Activated CD8-positive, alpha-beta memory T cell treated with anti-CD3 and anti-CD28 coated beads, Interleukin-2, amount 50 U/mL, for 48 hours (primary cell): ENCODE measurements at places on chromosomes 5 and 9.

DNA sequence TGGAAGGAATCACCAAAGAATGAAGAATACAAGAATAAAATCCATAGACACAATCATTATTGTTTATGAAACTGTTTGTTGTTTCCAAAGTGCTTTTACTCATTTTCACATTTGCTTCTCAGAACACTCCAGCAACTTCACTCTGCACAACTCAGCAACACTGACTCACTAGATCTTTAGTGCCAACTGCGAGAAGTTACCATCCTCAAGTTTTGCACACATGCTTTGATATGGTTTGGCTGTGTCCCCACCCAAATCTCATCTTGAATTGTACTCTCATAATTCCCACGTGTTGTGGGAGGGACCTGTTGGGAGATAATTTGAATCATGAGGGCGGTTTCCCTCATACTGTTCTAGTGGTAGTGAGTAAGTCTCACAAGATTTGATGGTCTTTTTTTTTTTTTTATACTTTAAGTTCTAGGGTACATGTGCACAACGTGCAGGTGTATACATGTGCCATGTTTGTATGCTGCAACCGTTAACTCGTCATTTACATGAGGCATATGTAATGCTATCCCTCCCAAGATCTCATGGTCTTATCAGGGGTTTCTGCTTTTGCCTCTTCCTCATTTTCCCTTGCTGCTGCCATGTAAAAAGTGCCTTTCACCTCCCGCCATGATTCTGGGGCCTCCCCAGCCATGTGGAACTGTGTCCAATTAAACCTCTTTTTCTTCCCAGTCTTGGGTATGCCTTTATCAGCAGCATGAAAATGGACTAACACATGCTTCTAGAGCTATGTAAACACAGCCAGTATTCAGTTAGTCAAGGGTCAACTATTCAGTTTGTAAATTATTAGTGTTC lies 36.9 kb downstream of the CLINT1 start:
- no peak for DNase-seq

DNA sequence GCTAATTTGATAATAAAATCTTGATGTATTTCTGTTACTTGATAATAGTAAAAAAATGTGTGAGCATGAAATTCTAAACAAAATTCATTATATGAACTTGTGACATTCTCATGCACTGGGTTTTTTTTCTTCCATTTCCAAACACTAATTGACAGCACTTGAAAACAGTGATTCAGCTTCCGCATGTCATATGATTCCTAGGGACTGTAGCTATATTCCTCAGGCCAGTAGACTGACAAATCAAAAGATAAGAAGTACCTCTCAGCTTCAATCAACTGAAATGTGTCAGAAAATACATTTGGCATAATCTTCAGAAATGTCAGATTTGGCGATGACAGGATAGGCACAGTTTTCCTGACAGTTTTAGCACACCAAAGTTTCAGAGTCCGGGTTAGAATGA lies 52.5 kb downstream of the EFNA5 start:
- DNase-seq = no peak

- DNase-seq = no peak
These were observed 252.7 kb upstream of the TARS1 start for GRCh38 chr5:33188089-33188488.

DNA sequence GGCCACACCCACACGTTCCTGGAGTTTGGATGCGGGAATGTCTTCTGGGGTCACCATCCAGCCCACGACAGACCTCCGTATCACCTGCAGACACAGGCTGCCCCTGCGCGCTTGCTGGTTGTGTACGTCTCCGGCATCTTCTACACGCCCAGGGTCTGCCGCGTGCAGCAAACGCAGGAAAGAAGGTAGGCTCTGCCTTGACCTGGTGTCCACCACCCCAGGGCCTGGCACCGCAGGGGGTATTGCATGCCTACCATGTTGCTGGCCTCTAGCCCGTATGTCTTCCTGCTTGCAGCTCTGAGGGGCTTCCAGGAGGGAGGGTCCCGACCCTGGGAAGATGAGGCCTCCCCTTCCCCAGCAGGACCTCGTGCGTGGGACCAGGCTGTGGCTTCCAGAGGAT lies 298.8 kb upstream of the IRX4 start:
- no peak for DNase-seq

DNA sequence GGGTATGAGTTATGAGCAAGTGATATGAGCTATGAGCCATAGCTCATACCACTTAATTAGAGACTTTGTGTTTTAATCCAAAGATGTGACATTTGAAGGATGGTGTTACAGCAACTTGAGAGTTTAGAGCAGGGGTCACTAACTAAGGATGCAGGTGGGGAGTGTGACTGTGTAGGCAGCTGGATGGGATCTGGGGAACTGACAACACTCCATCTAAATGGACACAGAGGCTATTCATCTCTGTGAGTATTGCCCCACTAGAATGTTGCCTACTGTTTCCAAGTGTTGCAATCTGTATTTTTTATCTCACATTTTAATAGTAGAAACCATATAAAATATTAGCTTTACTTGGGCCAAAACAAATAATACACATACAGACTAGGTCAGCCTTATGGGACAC lies 488.1 kb upstream of the DAB2 start:
- no peak for DNase-seq

- DNase-seq = no peak
These were observed 55.4 kb upstream of the TNFSF15 start for GRCh38 chr9:114861273-114861672.
